Hindlimb muscle (tissue), 1 donor: ENCODE measurements at places on chromosomes 1 and 21.
A peak's percentile ranks its signal among the peaks of the same experiment; 100 is the strongest.

DNA sequence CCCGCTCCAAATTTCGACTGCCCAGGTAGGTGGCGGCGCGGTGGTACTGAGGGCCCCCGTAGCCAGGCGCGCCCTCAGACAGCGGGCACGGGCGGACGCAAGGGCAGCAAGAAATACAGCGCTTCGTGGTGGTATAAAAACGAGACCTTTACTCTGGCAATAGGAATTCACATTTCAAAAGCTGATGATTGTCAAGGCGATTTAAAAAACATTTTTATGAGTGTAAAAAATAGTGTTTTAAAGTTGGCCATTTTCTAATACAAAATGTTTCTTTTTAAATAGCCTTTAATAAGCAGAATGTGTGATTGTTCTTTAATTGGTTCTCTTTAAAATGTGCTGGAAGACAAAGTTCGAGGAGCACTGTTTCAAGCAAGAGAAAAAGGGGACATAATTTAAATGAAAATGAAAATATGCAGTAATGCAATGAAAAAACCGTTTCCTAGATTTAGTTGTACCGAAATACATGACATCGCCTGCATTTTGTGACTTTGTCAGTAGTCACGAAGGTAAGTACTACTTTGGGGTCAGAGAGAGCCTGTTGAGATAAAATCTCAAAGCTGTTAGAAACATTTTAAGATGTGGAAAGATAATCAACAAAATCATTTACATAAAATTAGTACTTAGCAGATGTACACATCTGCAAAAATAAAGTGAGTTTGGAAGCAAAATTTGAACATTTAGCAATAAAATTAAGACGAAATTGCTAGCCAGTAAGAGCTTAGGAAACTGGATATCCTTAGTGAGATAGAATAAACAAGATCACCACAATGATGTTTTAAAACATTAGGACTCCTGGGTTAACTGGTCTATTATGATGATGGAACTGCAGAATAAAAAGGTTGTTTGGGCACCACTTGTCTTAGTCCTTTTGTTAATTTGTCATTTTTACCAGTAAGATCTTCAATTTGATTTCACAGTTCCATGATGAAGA, 1.1 kb upstream of the PSMG1 start:
- DNase-seq: no peak

DNA sequence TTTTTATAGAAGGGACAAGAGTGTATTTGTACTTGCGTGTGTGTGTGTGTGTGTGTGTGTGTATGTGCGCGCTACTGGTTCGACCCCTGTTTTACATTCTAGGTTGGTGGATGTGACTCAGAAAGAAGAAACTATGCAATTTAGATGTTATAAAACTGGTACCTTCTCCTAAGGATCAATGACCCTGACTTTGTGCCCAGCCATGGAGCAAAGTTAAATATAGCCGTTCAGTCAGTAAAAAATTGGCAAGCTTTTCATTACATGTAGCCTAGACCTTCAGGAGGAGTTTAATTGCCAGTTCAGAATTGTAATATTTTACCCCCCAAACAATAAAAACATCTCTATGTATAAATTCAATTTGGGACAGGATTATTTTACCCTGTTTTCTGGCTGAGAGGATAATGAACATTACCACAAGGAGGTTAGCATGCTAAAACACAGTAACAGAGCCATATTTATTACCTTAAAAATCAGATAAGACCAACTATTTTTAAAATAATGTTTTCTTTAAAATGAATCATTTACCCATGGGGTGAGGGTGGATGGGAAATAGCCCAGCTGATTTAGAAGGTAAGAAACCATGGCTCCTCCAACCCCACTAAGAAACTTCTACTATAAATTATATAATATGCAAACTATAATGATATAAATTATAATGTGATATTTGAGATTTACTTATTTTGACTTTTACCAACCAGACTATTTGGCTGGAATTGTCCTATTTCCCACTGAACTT, 33.5 kb upstream of the MTR start:
- no peak for DNase-seq

DNA sequence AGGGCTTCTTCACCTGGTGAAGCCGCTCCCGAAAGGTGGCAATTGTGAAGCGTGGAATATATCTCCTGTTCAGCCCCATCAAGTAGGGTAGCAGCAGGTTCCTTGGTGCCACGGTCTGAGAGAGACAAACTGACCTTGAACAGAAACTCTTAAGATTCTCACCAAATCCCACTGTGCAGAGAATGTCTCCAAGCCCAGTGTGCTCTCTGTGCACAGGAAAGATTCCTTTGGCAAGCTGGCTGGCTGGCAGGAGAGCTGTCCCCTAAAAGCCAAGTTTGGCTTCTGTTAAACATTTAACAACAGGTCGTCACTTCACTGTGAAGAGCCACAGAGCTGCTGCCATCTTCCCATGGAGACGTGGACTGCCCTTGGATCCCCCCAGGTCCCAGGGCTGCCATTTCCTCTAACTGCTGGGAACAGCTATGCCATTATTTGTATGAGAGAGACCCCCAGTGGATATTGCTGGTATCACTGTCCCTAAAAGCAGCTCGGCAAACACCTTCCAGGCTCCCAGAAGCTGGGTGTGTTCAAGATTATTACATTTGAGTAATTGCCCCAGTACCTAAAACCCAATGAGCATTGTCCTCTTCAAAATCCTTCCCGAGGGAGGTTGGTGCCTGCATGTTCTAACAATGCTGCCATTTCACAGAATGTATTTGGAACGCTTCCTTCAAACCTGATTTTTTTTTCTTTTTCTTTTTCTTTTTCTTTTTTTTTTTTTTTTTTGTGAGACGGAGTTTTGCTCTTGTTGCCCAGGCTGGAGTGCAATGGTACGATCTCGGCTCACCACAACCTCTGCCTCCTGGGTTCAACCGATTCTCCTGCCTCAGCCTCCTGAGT, 71.8 kb downstream of the CD58 start:
- DNase-seq: peak; percentile 59

GRCh38 chr1:204370176-204370575, 10.4 kb upstream of the PLEKHA6 start:
- no peak for DNase-seq

- DNase-seq: peak; percentile 59
These were observed 21.8 kb upstream of the COL9A2 start for GRCh38 chr1:40338745-40339419.

DNA sequence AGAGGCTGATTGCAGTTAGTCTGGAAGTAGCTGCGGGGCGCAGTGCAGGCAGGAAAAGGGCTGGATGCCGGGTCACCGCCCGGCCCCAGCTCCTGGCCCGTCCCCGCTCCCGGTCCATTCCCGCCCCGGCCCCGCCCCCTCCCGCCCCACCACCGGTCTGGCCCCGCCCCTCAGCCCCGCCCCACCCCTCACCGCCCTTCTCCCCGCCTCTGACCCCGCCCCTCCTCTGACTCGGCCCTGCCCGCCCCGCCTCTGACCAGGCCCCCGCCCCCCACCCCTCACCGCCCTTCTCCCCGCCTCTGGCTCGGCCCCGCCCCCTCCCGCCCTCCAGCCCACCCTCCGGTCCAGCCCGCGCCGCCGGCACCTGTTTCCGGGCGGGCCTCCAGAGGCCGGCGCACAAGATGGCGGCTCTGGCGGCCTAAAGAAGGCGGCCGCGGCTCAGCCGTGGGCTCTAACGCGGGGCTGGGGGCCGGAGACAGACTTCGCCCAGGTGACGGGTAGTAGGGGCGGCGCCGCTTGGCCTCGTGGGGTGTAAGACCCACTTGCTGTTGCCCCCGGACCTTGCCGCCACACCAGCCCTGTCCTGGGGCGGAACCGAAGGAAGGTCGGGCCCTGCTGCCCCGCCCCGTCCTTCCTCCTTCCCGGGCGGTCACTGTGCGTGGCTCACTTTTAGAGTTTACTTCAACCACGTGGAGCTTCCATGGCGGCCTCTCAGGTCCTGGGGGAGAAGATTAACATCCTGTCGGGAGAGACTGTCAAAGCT, at the start of gene UBIAD1:
TSS of gene UBIAD1 (plus strand) at position 367 of the 763 bp plus-strand sequence. CDS start at position 701, 334 bp downstream.
- DNase-seq: peak; percentile 90

GRCh38 chr1:79323239-79324025, 316.9 kb upstream of the ADGRL4 start:
- DNase-seq: no peak

GRCh38 chr1:226972931-226973330, 32.8 kb downstream of the COQ8A start:
- DNase-seq: no peak

GRCh38 chr1:208179263-208179816, 64.8 kb downstream of the PLXNA2 start:
- DNase-seq: no peak

GRCh38 chr1:15820478-15820877, 13.0 kb upstream of the UQCRHL start:
- no peak for DNase-seq

DNA sequence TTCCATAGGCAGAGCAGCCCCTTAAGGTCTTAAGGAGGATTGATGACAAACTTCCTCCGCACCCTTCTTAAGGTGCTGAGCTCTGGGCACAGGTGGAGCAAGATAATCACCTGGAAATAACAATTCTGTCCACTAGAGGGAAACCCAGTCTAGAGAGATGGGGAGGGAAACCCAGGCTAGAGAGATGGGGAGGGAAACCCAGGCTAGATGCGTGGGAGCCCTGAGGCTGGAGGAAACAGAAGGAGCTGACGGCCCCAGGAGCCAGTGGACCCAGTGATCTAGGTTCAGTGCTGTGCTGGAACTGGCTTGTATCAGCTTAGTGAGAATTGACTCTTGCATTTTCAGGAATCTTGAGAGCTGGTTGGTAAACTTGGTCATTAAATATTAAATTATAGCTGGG, 17.8 kb upstream of the MYCL start:
- DNase-seq: no peak

DNA sequence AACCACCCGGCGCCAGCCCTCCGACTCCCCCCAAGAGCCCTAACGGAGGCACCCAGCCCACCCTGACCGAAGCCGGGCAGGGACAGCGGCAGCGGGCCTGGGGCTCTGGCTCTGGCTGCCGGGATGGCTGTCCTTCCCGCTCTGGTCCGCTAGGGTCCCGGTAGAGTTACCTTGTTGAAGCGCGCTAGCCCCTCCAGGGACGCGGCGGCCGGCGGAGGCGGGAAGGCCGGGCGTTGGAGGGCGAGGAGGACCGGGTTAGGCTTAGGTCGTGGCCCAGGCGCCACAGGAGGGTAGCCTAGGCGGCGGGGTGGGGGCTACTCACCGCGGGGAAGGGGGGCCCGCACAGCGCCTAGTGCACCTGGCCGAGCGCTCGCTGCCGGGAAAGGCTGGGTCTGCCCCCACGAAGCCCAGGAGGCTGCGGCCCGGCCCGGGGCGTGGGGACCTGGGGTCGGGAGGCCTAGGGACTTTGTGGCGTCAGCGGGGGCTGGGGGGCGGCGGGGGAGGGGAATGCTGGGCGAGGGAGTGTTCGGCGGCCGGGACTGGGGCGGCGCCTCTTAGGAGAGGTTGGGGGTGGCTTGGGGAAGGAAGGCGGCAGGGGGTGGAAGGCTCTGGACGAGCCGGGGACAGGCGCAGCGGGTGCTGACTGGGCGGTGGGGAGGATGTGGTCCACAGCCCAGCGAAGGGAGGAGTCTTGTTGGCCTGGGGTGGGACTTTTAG, at the start of gene TRIM17:
TSS of gene TRIM17 (minus strand) at position 645 of the 717 bp plus-strand sequence. CDS start 1,789 bp downstream, outside the sequence.
- no peak for DNase-seq

GRCh38 chr1:35111106-35111505, 31.9 kb downstream of the ZMYM1 start:
- DNase-seq: no peak

- DNase-seq: no peak
These were observed 195.0 kb upstream of the EDN2 start for GRCh38 chr1:41679531-41679930.

DNA sequence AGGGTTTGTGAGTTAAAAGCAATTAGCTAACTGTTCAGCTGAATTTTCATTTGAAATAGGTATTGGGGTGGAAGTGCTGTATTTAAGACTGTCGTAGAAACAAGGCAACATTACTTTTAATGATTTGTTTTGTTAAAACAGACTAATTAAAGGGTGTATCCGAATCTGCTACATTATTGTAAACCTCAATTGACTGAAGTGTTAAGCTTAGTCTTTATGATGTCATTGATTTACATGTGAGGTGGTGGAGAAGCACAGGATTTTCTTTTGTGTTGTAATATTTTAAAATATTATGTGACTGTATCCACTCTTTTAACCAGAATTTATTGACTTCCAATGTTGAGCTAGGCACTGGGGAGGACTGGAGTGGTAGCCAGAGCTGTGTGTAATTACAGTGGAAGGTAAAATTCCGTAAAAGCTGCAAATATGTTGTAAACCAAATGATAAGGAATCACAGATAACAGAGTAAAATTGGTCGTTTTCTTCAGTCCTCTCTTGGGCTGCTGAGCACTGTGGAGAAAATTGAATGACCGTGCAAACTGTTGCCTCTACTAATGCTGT, 1.6 kb downstream of the HOOK1 start:
- no peak for DNase-seq

GRCh38 chr1:228059634-228060457, 22.7 kb upstream of the ARF1 start:
- DNase-seq: no peak

DNA sequence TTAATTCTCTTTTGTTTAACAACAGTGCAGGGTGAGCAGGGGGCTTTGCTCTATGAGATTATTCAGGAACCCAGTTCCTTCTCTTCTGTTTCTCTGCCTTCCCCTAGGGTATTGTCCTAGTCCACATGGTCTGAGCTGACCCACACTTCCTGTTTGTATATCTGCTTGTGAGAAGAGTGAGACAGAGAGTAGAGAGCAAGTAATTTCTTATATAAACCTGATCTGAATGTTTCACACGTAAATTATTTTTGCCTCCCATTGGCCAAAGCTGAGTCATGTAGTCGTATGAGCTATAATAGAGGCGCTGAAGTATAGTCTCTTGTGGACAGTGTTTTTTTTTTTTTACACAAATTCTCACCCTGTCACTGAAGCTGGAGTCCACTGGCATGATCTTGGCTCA, 134.2 kb upstream of the SERTAD4 start:
- DNase-seq: no peak

- no peak for DNase-seq
These were observed 54.3 kb downstream of the NGF start for GRCh38 chr1:115283681-115284146.

DNA sequence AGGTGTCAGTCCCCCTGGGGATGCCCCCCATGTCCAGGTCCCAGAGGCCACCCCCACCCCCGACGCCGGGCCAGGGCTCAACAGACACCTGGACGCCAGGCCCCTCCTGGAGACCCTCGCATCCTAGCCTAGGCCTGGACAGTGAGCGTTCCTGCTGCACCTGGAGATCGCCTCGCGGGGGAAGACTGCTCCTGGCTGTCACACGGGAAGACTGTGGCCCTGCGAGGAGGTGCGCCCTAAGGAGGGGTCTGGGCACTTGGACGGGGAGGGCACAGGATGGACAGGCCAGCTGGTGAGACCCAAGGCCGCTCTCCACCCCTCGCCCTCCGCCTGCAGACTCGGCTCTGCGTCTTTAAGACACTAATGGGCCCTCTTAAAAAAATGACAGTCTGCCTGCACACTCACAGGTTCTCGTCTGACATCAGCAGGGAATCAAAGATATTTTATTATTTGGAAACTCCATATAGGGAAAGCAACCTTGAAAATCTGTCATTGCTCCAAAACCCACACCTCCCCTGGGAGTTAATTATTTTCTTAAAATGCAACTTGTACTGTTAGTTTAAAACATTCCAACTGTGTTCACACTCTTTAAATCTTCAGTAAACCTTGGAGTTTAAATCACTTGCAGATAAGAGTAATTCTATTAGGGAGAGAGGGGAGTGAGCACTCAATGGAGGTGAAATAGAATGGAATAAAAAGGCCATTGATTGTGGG, 45.6 kb upstream of the ACTRT2 start:
- no peak for DNase-seq
